CD4-positive, alpha-beta T cell treated with Interleukin-1 beta for 1 hour (primary cell): ENCODE measurements at places on chromosomes 12 and 14.

DNA sequence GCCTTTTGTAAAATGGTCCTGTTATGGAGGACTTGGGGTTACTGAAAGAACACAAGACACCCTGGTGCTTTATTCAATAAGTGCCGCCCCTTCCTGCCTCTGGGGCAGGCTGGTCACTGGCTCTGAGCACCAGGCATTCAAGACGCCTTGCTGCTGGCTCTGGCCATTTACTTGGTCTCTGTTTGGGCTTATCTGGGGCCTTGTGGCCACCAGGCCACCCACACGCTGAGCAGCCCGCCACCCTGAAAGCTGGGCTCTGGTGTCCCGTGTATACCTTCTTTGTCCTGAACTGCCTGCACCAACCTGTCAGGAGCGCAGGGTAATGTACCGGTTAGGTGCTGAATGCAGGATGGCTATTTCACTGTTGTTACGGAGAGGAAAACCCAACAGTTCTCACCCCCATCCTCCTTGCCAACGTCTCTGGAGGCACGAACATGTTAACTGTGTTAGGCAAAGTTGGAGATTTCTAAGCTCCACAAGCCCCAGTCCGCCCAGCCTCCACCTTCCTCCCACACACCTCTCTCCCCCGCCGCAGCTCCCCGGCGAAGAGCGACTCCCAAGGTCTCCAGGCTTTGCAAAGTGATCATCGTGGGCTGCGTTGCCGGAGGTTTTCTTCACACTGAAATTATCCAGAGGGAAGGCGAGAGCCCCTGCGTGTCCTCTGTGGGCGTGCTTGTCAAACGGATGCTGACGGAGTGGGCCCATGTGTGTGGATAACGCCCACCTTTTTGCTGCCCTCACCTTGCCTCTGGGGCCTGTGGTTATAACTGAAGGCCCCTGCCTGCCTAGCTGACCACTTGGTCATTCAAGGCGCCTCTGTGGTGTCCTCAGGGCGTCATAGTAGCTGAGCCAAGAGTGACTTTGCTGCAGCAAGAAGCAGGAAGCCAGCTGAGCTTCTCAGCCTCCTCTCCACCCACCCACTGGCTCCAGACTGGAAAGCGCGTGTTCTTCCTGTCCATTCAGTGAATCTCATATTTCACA lies 18.8 kb upstream of the BEGAIN start:
- DNase-seq = no peak

- DNase-seq = peak; percentile 32
These were observed 980.5 kb downstream of the TMEM121 start for GRCh38 chr14:106506881-106507305.

- DNase-seq = no peak
These were observed 34.2 kb upstream of the FOXN3 start for GRCh38 chr14:89451229-89451628.

- no peak for DNase-seq
These were observed 505 bp downstream of the KCNC2 start for GRCh38 chr12:75208856-75209811.

- no peak for DNase-seq
These were observed 381.4 kb downstream of the TMEM117 start for GRCh38 chr12:44217146-44217883.

DNA sequence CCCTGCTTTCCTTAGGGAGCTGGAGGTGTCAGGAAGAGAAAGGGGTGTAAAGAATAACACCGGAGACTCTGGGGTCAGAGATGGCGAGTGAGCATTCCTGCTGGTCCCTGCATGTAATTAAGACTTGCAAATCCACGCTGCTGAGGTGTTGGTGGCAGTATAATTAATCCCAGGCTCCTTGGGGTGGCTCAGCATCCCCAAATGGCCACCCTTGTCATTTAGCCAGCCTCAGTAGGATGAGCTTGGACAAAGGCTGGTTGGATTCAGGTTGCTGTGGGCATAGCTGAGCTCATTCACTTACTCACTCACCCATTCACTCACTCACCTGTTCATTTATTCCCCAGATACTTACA lies 174.4 kb upstream of the RPH3A start:
- DNase-seq = no peak

DNA sequence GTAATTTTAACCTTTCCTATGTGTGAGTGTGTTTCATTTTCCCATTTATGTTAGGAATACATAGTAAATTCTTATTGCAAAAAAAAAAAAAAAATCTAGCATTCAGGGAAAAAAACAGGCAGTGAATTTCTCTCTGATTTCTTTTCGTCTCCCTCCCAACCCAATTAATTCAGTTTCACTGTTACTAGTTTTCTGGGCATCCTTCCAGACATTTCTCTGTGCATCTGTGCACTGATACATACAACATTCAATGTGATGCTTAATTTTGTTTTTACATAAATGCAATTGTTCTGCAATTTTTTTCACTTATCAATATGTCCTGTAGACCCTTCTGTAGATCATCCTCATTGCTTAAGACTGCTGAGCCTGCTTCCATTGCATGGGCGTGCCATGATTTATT lies 694.3 kb upstream of the TBX3 start:
- DNase-seq = no peak

DNA sequence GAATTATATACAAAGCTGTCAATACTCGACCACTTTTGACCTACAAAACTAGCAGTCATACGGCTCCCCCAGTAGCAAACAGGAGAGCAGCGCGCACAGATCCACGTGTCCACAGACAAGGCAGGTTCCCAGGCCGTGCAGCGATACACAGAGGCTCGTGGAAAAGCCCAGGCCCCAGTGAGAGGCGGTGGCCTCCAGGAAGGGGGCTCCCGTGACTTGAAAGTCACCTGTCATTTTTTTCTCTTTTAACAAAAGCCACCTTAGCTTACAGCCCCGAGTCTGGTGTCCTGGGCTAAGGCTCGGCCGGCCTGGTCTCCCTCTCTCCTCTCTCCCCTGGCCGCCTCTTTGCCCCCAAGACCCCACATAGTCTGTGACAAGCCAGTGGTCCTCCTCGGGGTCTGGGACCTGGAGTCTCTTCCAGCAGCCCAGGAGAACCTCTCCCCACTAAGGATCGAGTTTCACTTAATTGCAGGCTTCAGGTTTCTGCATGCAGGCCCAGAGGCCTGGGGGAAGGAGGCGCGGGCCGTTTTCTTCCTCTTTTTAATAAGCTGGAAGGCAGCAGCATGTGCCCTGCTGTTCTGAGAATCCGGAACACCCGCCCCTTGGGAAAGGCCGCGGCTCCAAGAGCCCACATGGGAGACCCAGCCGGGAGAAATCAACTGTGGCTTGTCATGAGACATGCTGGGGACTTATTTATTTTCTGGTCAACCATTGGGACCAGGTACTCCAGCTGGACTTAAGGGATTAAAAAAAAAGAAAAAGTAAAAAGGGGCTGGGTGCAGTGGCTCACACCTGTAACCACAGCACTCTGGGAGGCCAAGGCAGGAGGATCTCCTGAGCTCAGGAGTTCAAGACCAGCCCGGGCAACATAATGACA lies 15.9 kb downstream of the NCOR2 start:
- no peak for DNase-seq

- no peak for DNase-seq
These were observed 34.6 kb downstream of the ANKRD9 start for GRCh38 chr14:102474934-102475333.

- DNase-seq = no peak
These were observed 58.8 kb downstream of the ADGRD1 start for GRCh38 chr12:131012279-131013069.

DNA sequence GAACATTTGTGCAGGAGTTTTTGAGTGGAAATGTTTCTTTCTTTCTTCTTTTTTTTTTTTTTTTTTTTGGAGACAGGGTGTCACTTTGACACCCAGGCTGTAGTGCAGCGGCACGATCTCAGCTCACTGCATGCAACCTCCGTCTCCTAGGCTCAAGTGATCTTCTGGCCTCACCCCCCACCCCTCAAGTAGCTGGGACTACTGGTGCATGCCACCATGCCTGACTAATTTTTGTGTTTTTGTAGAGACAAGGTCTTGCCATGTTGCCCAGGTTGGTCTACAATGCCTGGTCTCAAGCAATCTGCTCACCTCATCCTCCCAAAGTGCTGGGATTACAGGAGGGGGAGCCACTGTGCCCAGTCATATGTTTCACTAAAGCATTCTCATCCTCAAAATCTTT lies 69.2 kb upstream of the BCAT1 start:
- DNase-seq = no peak

DNA sequence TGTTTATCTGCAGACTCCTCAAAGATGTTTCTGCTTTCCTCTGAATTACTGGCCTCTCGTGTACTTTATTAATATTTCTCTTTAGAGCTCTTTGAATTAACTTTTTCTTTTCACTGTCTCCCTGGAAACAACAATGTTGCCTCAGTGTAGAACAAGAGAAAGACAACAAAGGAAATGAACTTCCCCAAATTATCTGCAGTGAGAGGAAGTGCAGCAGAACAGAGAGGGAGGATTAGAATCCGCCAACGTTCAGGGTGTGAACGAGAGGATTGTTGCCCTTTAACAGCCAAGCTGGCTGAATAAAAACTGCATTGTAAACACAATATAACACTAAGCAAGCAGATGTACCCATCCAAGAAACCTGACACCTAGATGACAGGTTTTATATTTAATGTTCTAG lies 375.9 kb downstream of the GALC start:
- DNase-seq = no peak

DNA sequence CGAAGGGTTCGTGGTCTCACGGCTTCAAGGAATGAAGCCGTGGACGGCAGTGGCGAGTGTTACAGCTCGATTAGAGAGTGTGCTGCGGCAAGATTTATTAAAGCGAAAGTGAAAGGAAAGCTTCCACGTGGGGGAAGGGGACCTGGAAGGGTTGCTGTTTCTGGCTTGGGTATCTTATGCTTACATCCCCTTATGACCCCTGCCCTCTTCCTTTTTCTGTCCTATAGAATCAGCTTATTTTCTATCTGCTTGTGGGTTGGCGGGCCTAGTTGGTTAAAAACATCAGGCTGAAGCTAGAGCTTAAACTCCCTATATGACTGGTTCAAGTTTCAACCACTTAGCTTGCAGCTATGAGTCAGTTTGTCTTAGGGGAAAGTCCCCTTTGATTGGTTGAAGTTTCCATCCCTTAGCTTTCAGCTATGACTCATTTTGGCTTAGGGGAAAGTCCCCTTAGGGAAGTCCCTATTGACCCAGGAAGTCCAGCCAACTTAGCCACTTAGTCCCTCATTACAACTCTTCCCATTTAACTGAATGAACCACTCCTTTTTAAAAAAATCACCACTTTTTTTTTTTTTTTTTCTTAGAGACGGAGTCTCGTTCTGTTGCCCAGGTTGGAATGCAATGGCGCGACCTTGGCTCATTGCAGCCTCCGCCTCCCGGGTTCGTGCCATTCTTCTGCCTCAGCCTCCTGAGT lies 1494.7 kb upstream of the TMEM132C start:
- peak; percentile 85 for DNase-seq
